Left renal pelvis (tissue), 4 donors: ENCODE measurements at places on chromosomes 2 and 18. TPM values are rescaled to one million over a fixed set of nuclear protein-coding genes. Genes with fewer than 3 reads are reported as not detected.

GRCh38 chr18:37175727-37176620 is 347.0 kb downstream of the KIAA1328 start:
- DNase-seq = no peak

DNA sequence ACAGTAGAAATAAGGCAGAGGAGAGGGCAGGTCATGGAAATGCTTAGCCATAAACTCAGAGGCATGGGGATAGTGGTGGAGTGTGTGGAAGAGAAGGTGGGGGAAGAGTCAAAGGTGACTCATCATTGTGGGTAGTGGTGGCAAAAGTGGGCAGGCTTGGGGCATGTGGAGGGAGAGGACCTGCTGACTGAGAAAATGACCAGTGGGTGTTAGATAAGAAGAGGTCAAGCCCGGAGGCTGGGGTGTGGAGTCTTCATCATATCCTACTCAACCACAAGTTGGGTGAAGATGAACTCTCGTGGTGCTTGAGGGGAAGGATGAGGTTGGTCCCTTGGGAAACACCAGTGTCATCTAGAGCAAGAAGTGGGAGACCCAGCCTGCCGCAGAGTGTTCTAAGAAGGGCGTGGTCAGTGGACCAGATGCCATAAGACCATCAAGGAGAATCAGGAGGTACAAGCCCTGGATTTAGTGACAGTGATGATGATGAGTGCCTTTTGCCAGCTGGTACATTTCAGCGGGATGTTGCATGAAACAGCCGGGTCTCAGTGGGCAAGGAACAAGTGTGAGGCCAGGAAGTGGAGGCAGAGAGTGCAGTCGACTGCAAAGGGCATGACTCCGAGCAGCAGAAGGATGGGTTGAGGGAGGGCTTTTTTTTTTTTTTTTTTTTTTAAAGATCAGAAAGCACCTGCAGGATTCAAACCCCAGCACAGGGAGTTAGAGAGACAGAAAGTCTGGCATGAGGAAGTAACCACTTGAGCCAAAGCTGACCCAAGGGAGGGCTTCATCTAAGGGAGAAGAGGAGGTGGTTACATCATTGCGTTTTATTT is 122.6 kb upstream of the SPRED2 start:
- no peak for DNase-seq

DNA sequence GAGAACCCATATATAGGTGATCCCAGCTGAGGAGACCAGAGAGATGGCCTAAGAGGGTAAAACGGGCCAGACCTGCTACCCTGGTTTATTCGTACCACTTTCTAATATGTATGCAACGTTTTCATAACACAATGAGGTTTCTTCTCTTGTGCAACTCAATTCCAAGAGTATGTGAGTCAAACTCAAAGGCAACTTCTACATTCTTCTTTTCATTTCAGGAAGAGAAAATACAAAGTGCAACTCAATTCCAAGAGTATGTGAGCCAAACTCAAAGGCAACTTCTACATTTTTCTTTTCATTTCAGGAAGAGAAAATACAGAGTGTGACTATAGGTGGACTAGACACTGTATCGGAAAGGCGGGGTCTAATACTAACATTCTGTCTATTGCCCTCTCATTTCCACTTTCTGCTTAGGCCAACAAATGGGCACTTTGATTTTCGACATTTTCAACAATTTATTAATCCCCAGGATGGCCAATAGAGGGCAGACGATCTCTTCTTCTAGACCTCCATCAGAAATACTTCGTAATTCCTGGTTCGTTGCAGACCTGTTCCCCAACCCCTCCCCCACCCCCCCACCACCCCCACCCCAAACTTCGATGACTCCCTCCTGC is 3.7 kb upstream of the CRIM1 start:
- no peak for DNase-seq

DNA sequence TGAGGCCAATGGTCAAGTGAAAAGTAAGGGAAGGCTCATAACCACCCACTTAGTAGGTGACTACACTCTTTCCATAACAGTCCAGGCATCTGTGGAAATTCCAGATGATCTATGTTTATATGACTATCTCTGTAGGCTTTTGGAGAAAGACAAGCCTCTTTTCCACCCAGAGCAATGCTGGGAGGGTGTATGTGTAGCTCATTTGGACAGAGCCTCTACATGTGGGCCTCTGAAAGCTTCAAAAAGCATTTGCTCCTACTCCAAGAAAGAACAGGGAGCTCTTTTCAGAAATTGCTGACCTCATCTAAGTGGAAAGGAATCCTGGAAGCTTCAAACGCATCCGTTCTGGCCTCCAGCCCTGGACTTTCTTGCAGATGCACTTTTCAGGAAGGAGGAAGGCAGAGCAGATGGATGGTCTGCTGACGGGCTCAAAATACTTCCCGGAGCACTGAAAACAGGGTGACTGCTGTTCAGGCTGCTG is 308.7 kb downstream of the LRATD1 start:
- DNase-seq = no peak

GRCh38 chr2:83233781-83234180 is 1225.3 kb downstream of the SUCLG1 start:
- DNase-seq = no peak

DNA sequence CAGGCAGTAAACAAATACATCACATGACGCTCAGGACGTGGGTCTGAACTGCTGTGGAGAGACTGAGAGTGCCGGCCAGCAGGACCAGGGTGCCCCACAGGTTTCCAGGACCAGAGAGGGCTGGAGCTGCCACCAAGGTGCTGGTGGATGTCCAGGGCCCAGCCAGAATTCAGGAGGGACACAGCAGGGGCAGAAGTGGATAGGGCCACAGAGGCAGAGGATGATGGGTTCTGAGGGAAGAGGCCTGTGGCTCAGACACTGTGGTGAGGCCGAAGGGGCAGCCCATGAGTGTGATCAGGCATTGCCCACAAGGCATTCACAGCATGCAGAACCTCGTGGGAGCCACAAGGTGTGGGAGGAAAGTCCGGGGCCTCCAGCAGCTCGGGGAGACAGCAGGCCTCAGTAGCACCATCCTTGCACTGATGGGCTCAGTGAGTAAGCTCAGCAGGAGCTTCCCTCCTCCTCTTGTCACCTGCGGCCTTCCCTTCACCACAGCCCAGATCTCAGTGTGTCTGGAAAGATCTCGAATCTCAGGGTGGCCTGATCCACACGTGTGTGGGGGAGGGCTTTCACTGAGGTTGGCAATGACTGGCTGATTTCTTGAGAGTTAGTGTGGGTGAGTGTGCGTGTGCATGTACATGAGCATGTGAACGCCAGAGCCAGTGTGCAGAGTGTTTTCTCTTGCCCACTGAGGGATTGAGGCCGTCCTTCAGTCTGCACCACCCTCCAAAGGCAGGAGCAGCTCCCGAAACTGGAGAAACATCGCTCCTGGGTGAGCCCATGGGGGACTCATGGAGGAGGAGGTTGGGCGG is 181.8 kb upstream of the RAB6C start:
- DNase-seq = no peak

DNA sequence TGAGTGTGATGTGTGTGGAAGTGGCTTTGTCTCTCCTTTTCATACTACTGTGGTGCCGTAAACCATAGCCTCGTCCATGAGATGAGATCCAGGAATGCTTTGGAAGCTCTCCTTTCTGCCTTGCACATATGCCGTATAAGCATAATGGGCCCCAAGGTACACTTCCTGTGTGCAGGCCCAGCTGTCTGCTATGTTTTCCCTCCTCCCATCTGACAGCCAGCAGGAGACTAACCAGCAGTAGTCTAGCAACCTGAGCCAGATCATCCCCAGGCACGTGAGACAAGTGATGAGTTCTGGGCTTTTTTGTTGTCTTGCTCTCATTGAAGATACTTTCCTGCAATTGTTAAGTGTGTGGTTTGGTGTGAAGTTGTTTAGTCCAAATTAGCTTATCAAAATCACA is 555.5 kb upstream of the LRRTM4 start:
- no peak for DNase-seq

GRCh38 chr2:56314796-56315195 is 131.0 kb downstream of the CCDC85A start:
- DNase-seq = no peak

GRCh38 chr2:155703048-155703447 is 629.5 kb downstream of the NR4A2 start:
- DNase-seq = no peak

GRCh38 chr2:84925336-84925723 is 19.9 kb downstream of the TMSB10 start:
- no peak for DNase-seq

Gene LHCGR
- 0.35 TPM for polyA plus RNA-seq

Gene CYP1B1
- 666 TPM for polyA plus RNA-seq

Gene POTEJ
- not detected for polyA plus RNA-seq

Gene ANKRD23
- 4.4 TPM for polyA plus RNA-seq
